ENCODE measurements at places on chromosomes 3 and 15. TPM values are rescaled to one million over a fixed set of nuclear protein-coding genes. Genes with fewer than 3 reads are reported as not detected.

- DNase-seq = no peak
Measured at GRCh38 chr3:132435911-132436425, 18.7 kb downstream of the DNAJC13 start.

DNA sequence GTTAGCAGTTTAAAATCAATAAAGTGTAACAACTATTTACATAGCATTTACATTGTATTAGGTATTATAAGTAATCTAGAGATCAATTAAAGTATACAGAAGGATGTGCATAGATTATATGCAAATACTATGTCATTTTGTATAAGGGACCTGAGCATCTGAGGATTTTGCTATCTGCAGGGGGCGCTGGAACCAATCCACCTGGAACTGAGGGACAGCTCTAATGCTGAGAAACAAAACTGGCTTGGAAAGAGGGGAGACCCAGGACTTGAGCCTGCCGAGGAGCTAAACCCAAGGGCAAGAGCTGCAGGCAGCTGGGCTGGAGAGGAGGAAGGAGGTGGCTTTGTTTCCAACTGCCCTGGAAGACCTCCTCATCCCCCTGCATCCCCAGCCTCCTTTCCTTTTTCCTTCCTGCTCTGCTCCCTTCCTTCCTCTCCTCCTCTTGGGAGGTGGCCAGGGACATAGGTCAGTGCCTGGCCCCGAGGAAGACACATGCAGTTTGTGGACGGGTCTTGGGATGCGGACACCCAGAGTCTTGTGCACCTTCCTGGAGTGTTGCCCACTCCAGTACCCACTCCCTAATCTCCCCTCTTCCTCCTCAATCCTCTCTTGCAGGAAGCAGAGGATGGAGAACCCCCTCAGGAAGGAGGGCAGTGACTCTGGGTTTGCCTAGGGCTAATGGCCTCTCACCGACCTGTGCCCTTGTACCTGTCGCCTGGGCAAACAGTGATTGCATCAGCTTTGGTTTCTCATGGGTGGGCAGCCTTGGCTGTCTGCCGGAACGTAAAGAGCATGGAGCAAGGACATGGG lies 825 bp upstream of the RTP3 start:
- DNase-seq = no peak

- no peak for DNase-seq
Measured at GRCh38 chr3:184443364-184443763, 63.5 kb downstream of the CHRD start.

- no peak for DNase-seq
Measured at GRCh38 chr3:102205647-102206046, 229.2 kb upstream of the ZPLD1 start.

DNA sequence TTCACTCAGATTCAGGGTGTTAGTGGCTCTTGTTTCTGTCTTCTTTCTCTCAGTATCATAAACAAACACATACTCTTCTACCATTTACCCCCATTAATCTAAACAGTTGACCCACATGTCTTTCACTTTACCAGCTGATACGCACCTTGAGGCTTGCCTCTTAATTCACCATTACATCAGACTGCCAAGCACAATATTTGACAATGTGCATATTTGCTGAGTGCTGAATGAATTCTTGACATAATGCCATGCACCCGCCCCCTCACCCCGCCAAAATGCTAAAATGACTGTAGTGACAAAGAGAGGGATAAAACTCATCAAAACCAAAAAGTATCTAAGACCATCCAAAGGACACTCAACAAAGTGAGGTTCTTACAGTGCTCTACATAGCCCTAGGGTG lies 57.4 kb downstream of the NGLY1 start:
- no peak for DNase-seq

TP63 gene
- 6.0 TPM for total RNA-seq

CLDN18 gene
- total RNA-seq = 1.7 TPM
